ENCODE measurements at places on chromosomes 6 and 20.

DNA sequence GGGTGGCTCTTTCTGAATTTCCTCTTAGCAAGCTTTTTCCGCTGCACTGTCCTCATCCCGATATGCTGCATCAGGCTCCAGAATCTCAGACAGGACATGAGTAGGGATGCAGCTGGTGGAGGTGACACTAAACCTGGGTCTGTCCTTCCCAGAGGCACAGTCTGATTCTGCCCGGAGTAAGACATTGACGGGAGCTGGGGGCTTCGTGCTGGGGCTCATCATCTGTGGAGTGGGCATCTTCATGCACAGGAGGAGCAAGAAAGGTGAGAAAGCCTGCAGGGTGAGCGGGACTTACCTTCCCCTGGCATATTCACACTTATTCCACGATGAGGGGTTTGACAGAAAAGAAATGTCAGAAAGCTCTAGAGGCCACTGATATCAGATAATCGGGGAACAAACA is 9.8 kb downstream of the HLA-DPB1 start:
- H3K4me3 ChIP-seq, result no peak overlapping the region
- no peak for DNase-seq
- peaks cover 6% of the 10 kb centered on the region for H3K36me3 ChIP-seq
- peaks cover 3% of the 10 kb centered on the region for H3K4me1 ChIP-seq
- peaks cover under 1% of the 10 kb centered on the region for H3K27me3 ChIP-seq
- no peak overlapping the region for H3K27ac ChIP-seq

DNA sequence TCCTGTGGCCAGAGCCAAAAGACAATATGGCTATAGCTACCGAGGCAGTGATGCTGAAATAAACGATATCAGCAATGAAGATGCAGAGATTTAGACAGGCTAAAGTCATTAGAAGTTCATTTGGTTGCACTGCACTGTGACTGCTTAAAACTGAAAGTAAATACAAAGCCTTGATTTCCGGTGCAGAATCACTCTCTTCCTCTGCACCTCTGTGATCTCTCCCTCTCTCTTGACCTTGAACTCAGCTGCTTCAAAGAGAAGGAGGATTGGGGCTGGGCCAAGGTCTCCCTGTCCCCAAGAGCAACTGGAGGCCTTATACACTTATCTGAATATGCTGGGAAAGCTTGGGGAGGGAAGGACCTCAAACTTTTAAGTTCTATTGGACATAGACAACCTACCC is 34.6 kb upstream of the SPACA1 start:
- no peaks in the 10 kb centered on the region for H3K36me3 ChIP-seq
- H3K4me1 ChIP-seq, result no peaks in the 10 kb centered on the region
- H3K27me3 ChIP-seq, result no peaks in the 10 kb centered on the region
- no peak overlapping the region for H3K4me3 ChIP-seq
- no peak overlapping the region for H3K27ac ChIP-seq
- DNase-seq, result no peak

- H3K4me1 ChIP-seq, result peaks cover 9% of the 10 kb centered on the region
- no peaks in the 10 kb centered on the region for H3K36me3 ChIP-seq
- H3K27ac ChIP-seq, result no peak overlapping the region
- H3K4me3 ChIP-seq, result no peak overlapping the region
Measured at GRCh38 chr20:25216199-25216945, 20.9 kb downstream of the ENTPD6 start.

GRCh38 chr20:11850901-11851300 is 66.8 kb upstream of the BTBD3 start:
- peaks cover 5% of the 10 kb centered on the region for H3K4me1 ChIP-seq
- DNase-seq, result no peak
- H3K4me3 ChIP-seq, result no peak overlapping the region
- H3K27me3 ChIP-seq, result no peaks in the 10 kb centered on the region
- H3K36me3 ChIP-seq, result no peaks in the 10 kb centered on the region

DNA sequence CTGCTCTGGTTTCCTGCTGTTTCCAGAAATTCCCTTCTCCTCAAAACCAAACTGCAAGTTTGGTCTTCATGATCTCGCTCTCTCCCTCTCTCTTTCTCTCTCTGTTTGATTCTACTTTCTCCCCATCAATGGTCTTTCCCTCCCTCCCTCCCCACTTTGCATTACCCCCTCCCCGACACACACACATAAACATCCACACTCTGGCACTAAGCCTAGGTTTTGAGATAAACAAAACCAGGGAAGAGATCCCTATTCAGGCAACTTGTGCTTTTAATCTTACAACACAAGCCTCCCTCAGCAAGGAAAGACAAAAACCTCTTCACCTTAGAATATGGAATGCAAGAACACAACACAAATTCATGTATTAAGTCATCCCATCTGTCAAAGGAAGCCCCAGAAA is 73.5 kb upstream of the PTPRT start:
- H3K36me3 ChIP-seq, result peaks cover 8% of the 10 kb centered on the region
- no peaks in the 10 kb centered on the region for H3K4me1 ChIP-seq
- no peak for DNase-seq
- no peak overlapping the region for H3K27ac ChIP-seq

GRCh38 chr6:147246853-147247635 is 42.8 kb downstream of the STXBP5 start:
- H3K4me1 ChIP-seq, result no peaks in the 10 kb centered on the region
- no peak overlapping the region for H3K4me3 ChIP-seq
- H3K36me3 ChIP-seq, result peaks cover 4% of the 10 kb centered on the region

DNA sequence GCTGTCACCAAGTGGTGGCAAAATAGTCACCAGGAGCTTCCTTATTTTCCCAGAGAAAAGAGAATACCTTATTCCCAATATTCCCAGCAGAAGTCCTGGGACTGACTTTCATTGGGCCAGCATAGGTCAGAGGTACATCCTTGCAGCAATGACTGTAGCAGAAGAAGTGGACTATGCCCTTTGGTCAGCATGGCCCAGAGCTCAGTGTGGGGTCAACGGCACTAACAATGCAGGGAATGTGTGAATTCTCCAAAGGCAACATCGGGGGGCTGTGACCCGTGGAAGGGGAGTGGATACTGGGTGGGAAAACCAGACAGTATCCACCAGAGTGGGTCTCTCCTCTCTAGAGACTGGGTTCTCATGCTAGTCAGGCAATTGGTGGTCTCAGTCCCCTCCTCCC is 15.6 kb upstream of the LBP start:
- H3K27me3 ChIP-seq, result peaks cover 5% of the 10 kb centered on the region
- no peak overlapping the region for H3K4me3 ChIP-seq
- H3K4me1 ChIP-seq, result no peaks in the 10 kb centered on the region
- H3K27ac ChIP-seq, result no peak overlapping the region
- DNase-seq, result no peak

Measured in glutamatergic neuron (in vitro differentiated cells).